ENCODE measurements at places on chromosomes 5 and 9. TPM values are rescaled to one million over a fixed set of nuclear protein-coding genes. Genes with fewer than 3 reads are reported as not detected.

GRCh38 chr5:168214886-168215285 lies 76.6 kb upstream of the WWC1 start:
- no peak for DNase-seq

COL27A1 gene
- polyA plus RNA-seq: 109 TPM

DNA sequence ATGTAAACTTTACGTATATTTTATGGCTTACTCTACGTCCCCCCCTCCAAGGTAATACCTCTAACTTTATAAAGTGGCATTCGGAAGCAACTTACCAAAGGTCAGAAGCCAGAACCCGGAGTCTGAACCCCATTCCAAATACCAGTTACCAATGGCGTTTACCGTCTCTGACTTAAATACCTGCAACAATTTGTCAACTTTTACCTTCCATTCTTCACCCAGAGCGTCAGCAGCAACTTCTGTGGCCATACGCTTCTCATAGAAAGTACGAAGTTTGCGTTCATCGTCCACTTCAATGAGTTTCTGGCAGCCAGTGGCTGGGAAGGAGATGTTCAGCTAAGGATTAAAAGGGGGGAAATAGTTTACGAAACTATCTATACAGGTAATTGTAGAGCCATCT lies 753 bp downstream of the RPS6 start:
- DNase-seq: no peak

DNA sequence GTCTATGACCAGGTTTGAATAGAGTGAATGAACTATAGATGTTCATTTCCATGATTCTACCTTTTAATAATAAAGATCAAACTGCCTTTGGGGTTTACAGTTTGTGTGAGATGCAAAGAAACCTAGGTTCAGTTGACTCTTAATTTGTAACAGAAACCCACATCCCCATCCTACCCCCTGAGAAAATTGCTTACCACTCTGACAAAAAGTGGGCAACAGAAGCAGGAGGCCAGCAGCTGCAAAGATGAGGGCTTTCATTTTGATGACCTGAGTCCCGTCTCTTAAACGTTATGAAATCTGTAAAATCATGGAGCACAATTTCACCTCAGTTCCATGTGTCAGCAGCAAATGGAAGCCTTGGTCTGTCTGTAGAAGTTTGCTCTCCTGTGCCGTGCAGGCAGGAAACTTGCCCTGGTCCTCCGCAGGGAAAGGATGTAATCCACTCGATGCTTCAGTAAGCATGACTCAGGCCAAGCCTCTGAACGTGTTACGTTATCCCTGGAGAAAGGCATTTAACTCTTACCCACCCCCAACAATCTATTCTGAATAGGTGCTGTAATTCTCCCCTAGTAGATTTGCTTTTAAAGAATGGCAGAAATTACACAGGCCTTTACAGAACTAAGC lies at the start of gene F2RL2:
F2RL2 (minus strand) TSS at position 431 of the 624 bp plus-strand sequence; CDS start at position 258, 173 bp downstream.
- no peak for DNase-seq

RAI14 gene
- 5.4 TPM for polyA plus RNA-seq

GRCh38 chr5:60297658-60298057 lies 402.3 kb downstream of the DEPDC1B start:
- no peak for DNase-seq
